ENCODE measurements at places on chromosomes 12 and 14.
A peak's percentile ranks its signal among the peaks of the same experiment; 100 is the strongest.

DNA sequence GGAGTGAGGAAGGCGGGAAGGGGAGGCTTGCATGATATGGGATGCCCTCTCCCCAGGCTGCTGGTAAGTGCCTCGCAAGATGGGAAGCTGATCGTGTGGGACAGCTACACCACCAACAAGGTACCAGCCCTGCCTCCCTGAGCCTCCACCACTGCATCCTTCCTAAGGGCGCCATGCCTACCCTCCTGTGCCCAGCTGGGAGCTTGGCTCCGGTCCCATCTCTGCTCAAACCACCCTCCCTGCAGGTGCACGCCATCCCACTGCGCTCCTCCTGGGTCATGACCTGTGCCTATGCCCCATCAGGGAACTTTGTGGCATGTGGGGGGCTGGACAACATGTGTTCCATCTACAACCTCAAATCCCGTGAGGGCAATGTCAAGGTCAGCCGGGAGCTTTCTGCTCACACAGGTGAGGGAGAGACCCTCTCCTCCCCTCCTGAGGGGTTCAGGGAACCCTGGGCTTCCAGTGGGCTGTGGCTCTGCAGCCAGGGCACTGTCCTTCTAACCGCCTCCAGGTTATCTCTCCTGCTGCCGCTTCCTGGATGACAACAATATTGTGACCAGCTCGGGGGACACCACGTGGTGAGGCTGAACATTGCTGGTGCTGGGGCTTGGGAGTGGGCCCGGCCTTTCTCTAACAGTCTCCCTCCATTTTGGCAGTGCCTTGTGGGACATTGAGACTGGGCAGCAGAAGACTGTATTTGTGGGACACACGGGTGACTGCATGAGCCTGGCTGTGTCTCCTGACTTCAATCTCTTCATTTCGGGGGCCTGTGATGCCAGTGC, 2.6 kb downstream of the GNB3 start:
- no peak for DNase-seq

DNA sequence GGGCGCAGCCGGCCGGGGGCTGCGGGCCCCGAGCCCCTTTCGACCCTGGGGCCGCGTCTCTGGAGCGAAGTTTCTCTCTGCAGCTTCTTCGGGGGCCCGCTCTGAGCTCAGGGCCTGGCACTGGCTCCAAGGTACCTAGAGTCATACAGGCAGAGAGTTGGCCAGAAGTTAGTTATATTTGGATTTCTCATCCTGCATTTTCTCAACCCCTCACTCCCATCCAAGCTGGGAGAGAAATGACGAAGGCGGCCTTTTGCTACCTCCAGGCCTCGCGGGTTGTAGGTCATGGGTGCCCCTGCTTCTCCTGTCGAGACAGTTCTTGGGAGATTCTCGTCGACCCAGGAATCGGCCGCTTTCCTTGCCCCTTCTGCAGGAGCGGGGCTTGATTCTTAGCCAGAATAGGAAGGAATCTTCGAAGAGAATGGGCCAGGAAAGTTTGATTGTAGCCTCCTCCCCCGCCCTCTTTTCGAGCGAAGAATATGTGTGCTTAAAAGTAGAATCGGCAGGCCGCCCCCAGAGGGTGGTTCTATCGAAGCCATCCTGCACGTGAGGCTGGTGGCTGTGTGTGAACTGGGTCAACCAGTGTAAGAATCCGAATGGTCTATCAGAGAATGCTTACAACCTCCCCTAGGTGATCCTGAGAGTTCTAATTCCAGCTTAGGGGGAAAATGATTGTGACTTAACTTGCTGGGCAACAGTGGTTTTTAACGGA, 785 bp downstream of the MLEC start:
- DNase-seq, result peak; percentile 27

DNA sequence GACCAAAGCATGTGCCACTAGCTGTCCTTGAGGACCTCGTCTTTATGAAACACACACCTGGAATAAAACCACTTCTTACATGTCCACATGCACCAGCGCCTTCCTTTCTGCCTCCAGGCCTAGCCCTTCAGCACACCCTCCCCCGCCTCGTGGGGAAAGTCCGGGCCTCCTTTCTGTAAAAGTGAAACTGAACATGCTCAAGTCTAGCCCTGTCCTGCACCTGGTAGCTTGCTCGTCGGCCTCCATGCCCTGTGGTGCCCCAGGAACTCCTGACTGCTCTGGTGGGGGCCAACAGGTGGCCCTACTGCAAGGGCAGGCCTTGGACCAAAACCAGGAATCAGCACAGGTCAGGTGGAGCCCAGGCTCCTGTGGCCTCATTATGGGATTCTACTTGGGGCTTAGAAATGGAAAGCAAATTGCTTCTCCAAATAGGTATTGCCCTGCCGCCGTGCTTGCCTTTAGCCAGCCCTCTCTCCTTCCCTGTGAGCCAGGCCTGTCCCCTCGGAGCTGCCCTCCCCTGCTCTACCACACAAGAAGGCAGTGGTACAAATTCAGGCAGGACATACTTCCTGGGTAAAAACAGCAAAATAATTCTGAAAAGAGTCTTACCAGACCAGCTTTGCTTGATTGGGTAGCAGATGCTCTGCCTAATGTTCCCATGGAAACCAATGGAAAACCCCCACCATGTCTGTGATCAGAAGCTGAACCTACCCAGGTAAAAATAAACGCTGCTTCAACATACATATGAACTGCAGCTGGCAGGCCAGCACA, 43.5 kb downstream of the ERH start:
- peak; percentile 19 for DNase-seq

DNA sequence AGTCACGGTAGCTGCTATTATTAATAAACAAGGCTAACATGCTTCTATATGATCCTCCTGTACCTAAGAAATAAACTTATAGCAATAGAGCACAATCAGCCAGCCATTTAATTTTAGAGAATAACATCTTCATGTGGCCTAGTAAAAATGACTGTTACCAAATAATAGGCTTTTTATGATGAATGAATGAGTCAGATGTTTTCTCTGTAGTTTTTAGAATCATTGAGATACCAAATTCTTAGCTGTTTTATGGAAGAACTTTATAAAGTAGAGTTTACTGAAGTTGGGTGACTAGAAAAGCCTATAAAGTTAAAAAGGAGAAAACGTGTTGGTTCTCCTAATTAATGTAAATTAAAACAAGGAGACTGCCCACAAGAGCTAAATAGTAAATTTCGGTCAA, 40.7 kb downstream of the WNK1 start:
- no peak for DNase-seq

DNA sequence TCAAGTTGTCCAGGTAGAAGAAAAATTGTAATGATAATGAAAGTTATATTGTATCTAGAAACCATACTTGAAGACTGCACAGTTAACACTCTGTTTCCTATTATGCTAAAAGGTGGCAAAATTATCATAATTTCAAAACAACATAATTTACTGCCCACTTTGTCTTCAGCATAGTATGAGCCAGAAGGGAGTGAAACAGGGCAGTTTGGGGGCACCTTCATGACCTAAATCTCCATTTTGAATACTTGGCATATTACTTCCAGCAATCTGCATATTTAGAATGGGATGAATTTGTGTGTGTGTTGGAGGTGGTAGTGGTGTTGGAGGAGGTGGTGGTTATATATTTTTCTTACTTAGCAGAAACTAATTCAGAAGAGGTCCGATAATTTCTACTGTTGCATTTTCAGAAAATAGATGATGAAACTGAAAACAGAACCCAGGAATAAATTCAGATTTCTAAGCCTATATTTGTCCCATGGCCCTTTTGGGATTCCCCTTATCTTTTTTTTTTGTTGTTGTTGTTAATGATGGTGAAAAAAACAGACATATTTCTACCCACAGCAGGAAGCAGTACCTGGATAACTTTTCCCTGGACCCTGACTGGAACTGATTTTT, 26.6 kb upstream of the FRMD6 start:
- no peak for DNase-seq

DNA sequence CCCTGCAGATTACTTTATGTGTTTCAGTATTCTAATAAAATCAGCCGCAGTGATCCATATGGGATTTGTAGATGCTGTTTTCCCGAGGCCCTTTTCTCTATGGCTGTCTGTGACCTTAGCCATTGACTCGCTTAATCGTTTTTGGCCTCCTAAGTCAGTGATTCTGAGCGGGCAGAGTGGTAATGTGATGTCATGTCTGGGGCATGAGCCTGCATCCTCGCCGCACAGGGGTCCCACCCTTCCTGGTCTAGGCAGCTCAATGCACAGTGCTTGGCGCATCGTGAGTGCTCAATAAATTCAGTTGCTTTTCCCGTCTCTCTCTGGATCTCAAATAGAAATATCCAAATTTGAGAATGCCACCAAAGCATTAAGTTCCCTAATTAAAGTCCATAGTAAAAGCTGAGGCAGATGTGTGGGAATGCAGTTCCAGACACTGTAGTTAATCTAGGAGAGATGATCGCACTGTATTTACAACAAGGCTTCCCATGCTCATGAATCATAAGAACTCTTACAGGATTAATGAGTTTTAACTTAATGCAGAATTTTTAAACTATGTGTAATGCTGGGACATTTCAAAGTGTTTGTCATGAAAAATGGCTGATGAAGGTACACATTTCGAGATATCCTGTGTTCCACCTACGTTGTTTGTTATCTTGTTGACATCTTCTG, 29.3 kb downstream of the HMGA2 start:
- DNase-seq, result peak; percentile 94

Data from fibroblast of villous mesenchyme (primary cell).